A549 (cell line): ENCODE measurements at places on chromosomes 2 and 18.

DNA sequence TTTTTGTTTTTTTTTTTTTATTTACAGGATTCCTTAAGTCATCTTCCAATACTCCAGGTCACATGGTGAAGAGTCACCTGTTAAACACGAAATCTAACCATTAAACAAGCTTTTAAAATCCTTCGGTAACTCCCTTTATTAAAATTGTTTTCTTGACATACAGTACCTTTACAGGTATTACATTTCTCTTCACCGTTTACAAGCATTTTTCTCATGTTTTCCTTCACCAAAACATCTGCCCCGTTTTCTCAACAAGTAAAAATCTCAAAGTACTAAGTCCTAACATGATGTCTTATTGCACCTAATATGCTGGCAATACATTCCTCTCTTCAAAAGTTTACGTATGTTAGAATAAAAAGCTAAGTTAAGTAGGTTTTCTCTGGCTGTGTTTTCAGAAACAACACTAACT, 1.1 kb downstream of the PUM2 start:
- DNase-seq, result no peak

- DNase-seq, result no peak
These were observed 98.2 kb downstream of the SOCS6 start for GRCh38 chr18:70387027-70387426.

DNA sequence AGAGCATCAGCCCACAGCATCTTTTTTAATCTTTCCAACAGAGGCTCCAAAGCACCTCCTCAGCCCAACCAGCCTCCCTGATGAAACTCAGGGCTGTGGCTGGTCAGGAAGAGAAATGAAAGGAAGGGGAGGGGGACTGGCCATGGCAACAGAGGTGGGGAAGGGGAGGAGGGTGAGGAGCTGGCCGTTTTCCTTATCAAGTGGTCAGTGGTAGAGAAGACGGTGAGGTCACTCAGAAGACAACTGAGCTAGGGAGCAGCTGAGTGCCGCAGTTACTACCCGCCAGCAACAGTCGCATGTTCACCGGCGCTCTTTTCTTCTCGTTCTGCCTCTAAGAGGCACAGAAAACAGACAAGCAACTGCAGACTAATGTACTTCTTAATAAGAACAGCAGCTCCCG, 97.4 kb downstream of the AFF3 start:
- DNase-seq, result no peak

- DNase-seq, result no peak
These were observed 266.3 kb downstream of the TWIST2 start for GRCh38 chr2:239114119-239114581.

DNA sequence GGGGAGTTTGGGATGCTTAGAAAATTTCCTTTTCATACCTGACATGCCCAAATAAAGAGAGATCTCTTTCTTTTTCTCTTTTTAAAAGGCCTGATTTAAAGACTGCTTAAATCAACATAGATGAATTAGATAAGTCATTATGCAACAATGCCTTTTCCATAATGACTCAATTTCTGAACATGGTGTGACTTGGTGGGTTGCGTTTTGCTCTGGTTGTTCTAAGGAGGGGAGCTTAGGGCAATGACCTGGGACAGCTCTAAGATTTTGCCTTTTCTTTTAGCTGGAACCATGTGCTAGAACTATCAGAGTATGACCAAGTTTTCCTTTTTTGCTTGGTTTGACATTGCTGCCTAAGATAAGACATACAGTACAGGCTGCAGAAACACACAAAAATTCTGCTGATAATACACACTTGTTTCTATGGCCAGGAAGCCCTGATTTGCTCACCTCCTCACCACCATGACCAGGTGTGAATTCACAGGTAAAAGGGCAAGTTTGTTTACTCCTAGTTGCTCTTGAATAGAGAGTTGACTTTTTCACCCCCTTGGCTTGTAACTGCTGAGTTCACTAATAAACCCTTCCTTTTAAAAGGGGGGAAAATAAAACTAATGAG, 58.1 kb upstream of the IL1RL1 start:
- DNase-seq, result no peak

DNA sequence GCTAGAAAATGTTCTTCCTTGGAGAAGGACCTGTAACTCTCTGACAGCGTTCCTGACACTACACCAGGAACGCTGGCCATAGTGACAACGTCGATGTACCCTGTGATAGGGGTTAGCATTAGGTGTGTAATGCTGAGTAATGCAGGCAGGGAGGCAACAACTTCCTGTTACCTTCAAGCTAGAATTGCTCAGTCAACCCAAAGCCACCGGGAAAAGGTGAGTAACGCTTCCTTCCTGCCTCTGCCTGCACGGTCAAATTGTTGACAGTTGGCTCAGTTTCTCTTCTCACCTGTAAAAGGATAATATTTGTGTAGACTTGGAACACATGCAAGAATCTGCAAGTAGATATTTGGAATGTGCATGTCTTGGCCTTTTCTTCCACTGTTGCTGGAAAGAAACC, 12.7 kb downstream of the FAM110C start:
- DNase-seq, result no peak

DNA sequence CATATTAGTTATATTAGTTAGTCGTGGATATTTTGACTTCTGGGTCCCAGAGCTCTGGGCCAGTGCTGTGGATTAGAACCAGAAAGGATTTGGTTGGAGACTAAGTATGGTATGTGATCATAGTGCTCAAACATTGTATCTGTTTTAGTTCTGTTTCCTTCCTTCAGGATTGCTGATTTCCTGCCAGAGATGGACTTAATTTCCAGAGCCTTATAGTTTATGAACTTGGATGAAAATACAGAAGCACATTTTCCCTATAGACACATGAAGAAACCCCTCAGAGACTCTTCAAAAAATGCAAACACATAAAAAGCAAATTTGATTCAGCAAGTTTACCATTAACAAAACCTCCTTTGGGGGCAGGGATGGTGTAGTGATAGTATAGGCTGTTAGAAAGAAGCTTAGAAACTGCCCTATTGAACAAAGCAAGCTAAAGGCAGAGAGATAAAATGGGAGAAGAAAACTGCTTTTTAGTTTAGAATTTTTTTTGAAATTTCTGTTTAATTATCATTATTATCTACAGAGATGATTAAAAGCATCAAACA, 88.7 kb upstream of the EFEMP1 start:
- no peak for DNase-seq

- no peak for DNase-seq
These were observed 228.3 kb upstream of the EPC2 start for GRCh38 chr2:148416248-148416647.

- DNase-seq, result no peak
These were observed 4.9 kb upstream of the PNO1 start for GRCh38 chr2:68152681-68153347.

DNA sequence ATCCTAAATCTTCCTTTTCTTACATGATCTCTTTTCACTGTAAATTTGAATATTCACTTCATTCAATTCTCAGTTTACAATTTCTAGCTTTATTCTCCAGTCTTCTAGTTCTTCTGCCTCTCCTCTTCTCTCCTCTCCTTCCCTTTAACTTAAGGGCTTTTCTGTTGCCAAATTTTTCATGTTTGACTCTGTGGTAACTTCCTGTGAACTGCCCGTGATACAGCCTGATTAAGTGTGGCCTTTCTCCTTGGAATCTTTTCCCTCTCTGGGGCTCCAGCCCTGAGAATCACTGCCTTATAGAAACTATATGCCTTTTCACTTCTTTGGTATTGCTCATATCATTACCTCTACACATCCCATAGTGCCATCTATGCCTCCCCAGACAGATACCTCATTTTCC, 1923.8 kb upstream of the CELF4 start:
- no peak for DNase-seq

DNA sequence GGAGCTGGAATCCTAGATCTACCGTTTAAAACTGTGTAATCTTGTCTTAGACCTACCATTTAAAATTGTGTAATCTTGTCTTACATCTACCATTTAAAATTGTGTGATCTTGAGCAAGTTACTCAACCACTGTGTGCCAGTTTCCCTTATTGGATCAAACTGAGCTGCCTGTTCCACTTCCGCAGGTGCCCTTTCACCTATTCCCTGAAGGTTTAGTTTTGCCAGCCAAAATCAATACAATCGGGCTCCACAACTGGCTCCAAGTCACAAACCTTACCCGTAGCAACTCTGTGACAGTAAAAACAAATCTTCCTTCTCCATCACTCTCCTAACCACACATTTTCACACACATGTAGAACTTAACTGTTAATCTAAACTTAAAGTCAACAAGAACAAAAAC, 20.1 kb downstream of the DOCK10 start:
- no peak for DNase-seq

DNA sequence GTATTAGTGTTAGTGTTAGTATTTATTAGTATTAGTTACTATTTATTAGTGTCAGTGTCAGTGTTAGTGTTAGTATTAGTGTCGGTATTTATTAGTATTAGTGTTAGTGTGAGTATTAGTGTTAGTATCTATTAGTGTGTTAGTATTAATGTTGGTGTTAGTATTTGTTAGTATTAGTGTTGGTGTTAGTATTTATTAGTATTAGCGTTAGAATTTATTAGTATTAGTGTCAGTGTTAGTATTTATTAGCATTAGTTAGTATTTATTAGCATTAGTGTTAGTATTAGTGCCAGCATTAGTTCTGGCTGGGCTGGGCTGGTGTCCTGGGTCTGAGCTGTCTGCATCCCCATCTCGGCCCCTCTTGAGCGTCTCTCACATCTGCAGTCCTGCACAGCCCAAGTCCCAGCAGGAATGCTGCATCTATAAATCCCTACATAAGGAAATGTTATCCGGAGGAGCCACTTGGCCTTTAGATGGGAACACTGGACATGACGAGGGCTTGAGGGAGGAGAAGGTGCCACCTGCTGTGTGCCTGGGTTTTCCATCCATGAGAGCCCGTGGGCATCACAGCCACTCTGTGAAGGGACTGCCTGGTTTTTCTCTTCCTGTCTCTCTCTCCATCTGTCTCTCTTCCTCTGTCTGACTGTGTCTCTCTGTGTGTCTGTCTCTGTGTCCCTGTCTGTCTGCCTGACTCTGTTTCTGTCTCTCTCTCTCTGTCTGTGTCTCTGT, 33.6 kb downstream of the TWIST2 start:
- no peak for DNase-seq

DNA sequence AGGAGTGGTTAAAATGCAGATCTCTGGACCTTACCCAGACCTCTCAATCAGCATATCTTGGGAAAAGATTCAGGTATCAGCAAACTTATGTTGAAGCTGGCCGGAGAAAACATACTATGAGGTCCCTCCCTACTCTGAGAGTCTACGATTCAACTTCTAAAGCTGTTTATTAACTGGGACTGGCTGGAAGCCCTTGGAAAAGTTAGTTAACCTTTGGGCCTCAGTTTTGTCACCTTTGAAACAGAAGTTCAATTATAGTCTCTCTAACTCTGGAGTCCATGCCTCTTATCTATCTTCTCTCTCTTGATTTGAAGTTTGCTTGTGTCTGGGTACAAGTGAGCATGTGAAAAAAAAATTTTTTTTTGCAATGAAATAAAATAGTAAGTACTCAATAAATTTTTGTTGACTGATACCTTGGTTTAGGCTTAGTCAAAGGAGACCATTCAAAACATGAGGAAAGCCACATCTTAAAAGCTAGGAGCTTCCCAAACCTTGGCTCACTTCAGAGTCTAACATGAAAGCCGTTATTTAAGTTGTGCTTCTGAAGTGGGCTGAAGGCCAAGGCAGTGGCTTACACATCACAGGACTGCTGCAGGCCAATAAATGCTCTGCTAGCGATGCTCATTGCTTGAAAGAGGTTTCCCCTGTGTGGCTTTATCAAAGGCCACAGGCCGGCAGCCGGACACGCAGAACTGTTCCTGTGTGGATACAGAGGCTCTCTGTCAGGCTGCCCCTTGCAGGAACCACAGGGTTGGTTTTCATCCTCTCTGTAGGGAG, 110.6 kb upstream of the FAM136A start:
- no peak for DNase-seq

GRCh38 chr2:47618272-47618552, 164.7 kb upstream of the MSH6 start:
- DNase-seq, result no peak

GRCh38 chr18:56825321-56825720, 174.2 kb downstream of the WDR7 start:
- DNase-seq, result no peak

- DNase-seq, result no peak
These were observed 2.6 kb downstream of the CHRNG start for GRCh38 chr2:232541961-232542714.

- DNase-seq, result no peak
These were observed 48.9 kb downstream of the AGAP1 start for GRCh38 chr2:235542733-235543127.

DNA sequence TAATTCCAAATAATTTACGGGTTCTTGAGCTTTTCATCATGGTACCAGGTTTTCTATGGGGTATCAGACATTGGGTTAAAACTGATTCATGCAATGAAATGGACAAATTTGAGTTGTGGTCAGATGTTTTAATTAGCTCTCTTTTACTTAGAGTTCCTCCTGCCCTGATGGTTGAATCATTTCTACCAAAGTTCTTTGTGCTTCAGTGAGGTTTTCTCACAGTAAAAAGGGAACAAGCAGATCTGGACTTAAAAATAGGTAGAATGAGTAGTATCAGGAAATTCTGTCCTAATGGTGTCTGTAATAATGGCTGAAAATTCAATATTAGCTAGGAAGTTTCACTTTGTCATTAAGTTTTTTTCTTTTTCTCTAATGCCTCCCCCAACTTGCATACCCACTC, 159.7 kb upstream of the LRRTM1 start:
- no peak for DNase-seq

DNA sequence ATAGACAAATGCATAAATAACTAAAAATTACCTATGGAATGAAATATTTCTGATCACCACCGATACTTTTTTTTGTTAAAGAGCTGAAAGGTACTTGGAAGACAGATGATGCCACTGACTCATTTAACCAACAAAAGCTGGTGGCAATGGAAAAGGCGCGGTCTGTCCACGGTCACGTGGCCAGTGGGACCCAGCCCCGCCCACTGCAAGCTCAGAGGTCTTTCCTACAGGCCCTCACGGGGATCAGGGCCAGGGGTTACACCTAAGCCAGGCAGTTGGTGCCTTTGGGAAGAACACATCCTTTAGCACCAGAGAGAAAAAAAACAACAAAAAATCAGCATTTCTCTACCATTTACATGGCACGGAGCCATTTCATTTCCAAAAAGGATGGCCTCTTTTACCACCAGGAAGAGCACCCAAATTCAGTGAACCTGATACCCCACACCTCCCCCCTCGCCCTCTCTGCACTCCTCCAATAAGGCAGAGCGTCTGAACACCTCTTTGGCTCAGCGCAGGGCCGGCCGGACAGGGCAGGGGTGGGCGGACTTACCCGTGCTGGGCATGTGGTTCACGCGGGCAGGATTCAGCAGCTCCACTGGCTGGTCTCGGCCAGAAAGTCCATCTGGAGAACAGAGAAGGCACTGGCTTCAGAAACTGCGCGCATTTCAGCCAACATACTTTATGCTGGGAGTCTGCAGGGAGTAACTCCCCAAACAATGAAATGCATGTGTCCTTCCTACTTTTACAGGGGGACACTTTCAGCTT, 164.6 kb downstream of the HDAC4 start:
- no peak for DNase-seq

GRCh38 chr2:64213532-64214275, 69.5 kb upstream of the PELI1 start:
- DNase-seq, result no peak

GRCh38 chr18:78731016-78731397, 248.6 kb upstream of the SALL3 start:
- DNase-seq, result no peak

GRCh38 chr2:133200684-133201421, 367.4 kb downstream of the NCKAP5 start:
- peak; percentile 69 for DNase-seq

GRCh38 chr18:26133652-26134051, at the start of gene PSMA8:
PSMA8 (plus strand) TSS chr18:26133869; CDS start chr18:26133966, 97 bp downstream.
- DNase-seq, result no peak
